Breast epithelium (tissue), 4 donors: ENCODE measurements at places on chromosomes 2 and 18. TPM values are rescaled to one million over a fixed set of nuclear protein-coding genes. Genes with fewer than 3 reads are reported as not detected.

GRCh38 chr18:36811430-36811829 is 17.4 kb downstream of the TPGS2 start:
- no peak for DNase-seq
- no peaks in the 10 kb centered on the region for H3K4me1 ChIP-seq
- no peak overlapping the region for H3K27ac ChIP-seq

Gene C2orf81
- 0.64 TPM for total RNA-seq

DNA sequence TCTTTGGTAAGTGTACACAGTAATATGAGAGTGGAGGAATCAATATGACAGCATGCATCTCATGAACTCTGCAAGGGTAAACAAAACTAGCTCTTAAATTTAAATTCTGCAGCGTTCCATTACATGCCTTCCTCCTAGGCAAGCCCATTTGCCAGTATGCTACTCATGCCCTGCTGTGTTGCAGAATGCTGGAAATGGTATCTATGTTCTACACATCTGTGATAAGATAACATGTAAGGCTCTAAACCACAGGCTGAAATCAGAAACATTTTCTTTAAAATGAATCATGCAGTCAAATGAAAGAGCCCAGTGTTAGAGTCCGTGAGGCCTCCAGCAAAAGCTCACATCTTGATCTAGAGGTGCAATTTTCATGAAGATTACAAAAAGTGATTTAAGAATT is 112.8 kb upstream of the FN1 start:
- DNase-seq = no peak
- H3K36me3 ChIP-seq = no peaks in the 10 kb centered on the region
- no peaks in the 10 kb centered on the region for H3K4me1 ChIP-seq

Gene INHA
- total RNA-seq = 0.64 TPM

Gene PDCD1
- 0.88 TPM for total RNA-seq

DNA sequence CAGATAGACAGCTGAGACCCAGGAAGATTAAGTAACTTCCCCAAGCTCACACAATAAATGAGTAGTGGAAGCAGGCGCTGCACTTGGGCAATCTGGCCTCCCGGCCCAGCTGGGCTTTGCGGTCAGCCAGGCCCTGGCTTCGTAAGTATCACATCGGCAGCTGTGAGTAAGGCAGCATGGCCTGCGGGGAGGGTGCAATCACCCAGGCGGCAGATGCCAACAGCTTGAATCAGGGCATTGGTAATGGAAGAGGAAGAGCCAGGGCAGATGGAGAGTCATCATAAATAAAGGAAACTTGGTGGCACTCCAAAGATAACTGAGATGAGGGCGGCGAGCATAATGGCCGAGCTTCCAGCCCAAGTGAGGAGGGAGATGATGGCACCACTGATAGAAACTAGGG is 217.9 kb upstream of the PID1 start:
- no peak overlapping the region for H3K4me3 ChIP-seq
- no peaks in the 10 kb centered on the region for H3K4me1 ChIP-seq
- no peak for DNase-seq
- no peak overlapping the region for H3K27ac ChIP-seq

GRCh38 chr18:51506811-51507210 is 309.3 kb upstream of the MEX3C start:
- no peaks in the 10 kb centered on the region for H3K27me3 ChIP-seq
- DNase-seq = no peak
- no peak overlapping the region for H3K27ac ChIP-seq
- no peak overlapping the region for H3K4me3 ChIP-seq
- no peaks in the 10 kb centered on the region for H3K36me3 ChIP-seq

DNA sequence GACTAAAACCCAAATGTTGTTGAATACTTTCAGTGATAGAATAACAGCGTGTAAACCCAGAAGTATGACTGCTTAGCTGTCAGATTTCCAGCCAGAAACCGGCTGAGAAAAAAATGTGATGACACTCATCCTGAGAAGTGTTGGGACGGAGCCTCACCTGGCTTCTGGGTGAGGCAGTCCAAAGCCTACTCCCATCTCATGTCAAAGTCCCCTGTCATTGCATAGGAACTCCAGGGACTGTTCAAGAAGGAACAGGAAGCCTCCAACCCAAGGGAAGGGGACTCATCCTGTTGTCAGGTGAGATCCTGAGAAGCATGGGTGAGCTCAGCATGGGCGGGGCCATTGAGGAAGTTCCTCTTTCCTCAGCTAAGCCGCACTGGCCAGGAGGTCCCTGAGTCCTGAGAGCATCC is 11.3 kb upstream of the CHRNA1 start:
- no peaks in the 10 kb centered on the region for H3K36me3 ChIP-seq
- H3K4me1 ChIP-seq = no peaks in the 10 kb centered on the region
- H3K27ac ChIP-seq = no peak overlapping the region
- DNase-seq = no peak
- H3K4me3 ChIP-seq = no peak overlapping the region
